Effector memory CD4-positive, alpha-beta T cell (primary cell): ENCODE measurements at places on chromosomes 12 and 14.

DNA sequence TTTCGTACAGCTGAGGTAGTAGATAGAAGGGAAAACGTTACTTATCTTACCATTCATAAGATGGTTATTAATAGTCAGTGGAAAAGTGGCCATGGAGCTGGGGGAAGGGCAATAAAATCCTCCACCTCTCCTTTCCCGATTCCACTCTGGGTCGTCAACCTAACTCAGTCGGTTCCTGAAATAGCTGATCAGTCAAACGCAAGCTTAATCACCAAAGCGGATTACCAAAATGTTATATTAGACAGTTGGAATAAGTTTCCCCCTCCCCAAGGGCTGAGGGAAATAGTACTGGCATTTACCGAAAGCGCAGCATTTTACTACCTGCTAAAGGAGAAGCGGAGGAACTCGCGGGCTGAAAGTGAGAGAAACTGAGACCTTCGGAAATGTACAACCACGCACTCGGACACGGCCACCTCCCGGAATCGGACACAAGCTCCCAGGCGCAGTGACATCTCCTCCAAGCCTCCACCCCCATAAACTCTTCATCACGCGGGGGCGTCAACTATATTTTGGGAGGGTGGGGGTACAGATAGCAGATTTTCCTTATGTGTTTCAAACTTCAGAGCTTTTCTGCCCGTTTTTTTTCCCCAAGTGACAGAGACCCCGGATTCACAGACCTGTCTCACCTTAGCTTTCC lies 1.2 kb downstream of the PPM1H start:
- no peak for DNase-seq

- peak; percentile 18 for DNase-seq
Measured at GRCh38 chr12:55142669-55143565, 16.7 kb downstream of the OR9K2 start.

DNA sequence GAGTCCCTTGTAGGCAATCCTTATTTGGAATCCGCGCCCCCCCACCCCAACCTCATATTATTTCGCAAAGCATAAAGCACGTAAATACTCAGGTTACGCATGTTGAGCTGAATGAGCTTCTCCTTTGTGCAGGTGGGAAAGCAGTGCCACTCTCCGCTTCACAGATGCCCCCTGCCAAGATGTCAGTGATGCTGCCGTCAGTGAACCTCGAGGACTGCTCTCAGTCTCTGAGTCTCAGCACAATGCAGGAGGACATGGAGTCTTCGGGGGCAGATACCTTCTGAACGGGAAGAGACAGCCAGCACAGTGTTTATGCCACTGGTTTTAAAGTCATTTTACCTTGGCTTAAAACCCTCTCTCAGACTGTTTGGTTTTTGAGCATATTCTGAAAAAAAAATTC lies 90.1 kb upstream of the DACT1 start:
- DNase-seq: no peak

DNA sequence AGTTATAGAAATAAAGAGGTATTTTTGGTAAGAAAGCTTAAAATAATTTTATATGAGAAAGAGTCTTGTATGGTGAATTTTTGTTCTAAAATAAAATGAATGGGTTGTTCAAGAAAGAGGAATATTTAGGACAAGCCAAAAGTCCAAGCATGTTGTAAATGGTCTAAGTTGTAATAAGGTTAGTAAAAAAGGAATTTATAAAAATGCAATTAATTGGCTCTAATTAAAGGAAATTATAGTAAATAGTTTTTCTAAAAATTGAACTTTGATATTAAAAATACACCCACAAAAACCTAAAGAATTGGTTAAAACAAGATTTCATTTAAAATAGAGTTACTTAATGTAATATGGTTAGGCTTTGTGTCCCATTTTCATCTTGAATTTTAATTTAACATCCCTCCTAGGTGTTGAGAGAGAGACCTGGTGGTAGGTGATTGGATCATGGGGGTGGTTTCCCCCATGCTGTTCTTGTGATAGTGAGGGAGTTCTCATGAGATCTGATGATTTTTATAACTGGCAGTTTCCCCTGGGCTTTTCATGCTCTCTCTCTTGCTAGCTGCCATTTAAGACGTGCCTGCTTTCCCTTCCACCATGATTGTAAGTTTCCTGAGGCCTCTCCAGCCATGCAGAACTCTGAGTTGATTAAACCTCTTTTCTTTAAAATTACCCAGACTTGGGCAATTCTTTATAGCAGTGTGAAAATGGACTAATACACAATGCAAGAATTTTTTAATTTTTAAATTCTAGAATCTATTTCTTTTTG lies 13.0 kb downstream of the SLC22A17 start:
- no peak for DNase-seq

- DNase-seq: no peak
Measured at GRCh38 chr14:28661171-28661772, 105.3 kb upstream of the FOXG1 start.

DNA sequence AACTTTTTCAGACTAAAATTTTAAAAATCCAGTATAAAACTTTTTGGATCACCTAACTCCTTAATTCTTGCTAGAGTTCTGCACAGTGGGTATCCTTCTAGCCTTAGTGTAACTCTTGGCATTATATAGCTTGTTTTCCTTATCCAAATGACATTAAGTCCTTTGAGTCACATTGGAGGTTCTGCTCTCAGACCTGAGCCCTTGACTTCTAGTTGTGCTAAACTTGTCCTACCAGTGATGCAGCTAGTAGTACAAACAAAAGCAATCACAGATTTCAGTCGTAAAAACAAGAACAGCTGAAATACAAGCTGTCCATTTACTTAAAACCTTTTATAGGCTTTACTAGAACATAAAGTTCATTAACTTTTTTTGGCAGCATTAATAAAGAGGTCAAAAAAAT lies 10.5 kb downstream of the ZBTB1 start:
- DNase-seq: no peak

DNA sequence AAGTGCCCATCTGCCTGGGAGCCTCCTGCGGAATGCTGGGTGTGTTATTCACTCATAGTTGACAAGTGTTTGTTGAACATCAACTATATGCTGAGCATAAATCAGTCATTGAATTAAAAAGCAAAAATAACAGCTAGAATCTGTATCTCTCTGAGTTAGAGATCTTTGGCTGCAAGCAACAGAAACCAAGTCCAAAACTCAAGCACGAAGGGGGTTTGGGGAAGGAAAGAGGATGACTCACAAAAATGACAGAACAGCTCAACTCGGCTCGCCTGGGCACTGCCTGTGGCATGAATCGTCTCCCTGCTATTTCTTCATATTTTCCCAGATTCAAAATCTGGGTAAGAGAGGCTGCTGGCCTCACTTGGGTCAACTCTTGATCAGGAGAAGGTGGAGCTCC lies 72.6 kb upstream of the NCOR2 start:
- DNase-seq: no peak

DNA sequence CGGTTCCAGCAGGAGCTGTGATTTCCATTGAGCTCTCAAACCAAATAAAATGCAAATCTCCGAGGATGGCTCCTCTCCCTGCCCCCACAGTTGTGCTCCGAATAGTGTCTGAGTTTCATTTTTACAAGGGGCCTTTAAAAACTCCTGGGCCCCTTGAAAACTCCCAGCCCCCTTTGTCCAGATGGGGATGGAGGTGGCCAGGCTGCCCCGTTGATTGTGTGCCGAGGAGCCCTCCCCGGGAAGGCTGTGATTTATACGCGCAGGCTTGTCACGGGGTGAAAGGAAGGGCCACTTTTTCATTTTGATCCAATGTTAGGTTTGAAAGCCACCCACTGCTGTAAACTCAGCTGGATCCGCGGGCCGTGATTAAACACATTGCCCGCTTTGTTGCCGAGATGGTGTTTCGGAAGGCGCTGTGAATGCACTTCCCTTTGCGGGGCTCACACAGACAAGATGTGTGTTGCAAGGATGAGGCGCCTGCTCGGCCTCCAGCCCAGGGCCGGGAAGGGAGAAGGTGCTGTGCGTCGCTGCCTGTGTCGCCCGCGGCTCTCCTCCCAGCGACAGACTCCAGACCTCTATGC lies 98.8 kb downstream of the TMEM132C start:
- DNase-seq: no peak

DNA sequence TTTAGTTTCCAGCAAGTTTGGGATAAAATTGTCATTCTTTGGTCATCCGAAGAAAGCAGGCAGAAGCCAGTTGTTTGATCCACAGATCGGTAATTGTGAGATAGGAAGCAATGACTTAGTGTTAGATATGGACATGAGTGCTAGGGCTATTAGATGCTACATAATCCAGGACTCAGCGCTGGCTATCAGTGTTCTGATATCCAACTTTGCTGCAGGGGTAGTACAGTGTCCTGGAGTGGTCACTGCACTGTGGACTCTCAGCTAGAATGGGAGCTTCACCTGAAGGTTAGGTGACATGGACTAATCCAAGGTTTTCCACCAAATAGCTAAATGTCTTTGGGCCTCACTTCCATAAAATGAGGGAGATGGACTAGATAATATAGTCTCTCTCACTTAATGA lies 39.9 kb downstream of the STK38L start:
- no peak for DNase-seq

DNA sequence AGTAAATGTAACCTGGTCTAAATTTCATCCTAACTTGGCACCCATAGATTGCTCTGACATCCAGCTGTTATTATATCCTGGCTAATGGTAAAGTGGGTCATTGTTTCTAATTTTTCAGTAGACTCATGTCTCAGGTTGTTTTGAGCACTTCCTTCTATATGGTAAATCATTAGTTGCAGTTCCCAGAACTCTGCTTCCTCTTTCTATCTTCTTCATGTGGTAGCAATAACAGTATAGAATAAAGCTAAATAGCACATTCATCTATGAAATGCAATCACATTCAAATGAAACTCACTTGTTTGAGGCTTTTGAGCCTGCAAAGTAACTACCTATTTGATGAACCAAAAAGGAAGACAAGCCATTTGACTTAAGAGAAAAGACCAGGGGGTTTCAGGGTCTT lies 65.1 kb upstream of the GZMB start:
- no peak for DNase-seq

DNA sequence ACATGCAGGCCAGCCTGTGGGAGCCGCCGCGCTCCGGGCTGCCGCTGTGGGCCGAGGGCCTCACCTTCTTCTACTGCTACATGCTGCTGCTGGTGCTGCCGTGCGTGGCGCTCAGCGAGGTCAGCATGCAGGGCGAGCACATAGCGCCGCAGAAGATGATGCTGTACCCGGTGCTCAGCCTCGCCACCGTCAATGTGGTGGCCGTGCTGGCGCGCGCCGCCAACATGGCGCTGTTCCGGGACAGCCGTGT lies 2.9 kb downstream of the TMEM121 start:
- DNase-seq: no peak

DNA sequence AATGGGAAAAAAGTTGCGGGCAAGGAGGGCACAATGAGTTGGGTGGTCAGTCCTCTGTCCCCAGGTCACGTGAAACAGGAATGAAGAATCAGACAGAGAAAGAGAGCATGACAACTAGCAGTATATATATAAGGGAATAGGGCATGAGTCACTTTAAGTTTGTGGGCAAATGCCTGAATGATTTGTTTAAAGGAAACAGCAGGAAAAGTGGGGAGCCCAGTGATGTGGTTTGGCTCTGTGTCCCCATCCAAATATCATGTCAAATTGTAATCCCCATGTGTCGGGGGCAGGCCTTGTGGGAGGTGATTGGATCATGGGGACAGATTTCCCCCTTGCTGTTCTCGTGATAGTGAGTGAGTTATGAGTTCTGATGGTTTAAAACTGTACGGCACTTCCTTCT lies 195.3 kb upstream of the IGF1 start:
- DNase-seq: no peak

DNA sequence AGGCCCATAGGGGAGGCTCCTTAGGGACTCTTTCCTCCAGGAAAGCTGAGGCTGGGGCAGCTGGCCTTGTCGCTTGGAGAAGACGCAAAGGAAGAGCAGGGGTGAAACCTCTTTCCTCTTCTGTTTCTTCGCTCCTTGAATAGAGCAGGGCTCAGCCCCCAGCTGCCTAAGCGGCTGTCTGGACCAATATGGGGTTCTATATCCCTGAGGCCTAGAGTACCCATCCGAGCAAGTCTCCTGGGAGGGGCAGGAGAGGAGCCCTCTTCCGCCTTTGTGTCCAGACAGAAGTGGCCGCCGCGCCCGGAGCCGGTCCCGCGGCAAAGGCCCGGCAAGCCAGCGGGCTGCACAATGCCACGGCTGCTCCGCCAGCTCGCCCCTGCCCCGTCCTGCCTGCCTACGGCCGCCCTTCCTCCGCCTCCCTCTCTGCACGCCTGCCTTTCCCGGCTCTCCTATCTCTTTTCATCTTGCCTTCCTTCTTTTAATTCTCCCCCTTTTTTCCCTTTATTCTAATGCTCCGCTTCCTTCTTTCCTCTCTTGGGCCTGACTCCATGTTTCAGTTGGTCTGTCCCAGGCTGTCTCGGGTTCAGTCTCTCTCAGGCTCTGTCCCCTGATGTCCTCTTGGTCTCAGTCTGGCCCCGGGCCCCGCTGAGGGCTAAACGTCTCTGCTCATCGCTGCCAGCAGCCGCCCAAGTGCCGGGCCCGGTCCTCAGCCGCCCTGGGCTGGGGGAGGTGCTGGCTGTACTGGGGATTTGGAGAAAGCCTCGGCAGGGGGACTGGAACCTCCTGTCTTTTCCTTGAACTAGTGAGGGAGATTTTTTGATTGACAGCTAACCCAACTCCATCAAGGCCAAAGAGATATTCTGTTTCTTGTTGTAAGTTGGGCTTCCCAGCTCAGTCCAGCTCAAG lies 2.5 kb upstream of the HOXC9 start:
- no peak for DNase-seq

GRCh38 chr12:68259318-68259940 lies 6.0 kb upstream of the IL22 start:
- no peak for DNase-seq

- DNase-seq: no peak
Measured at GRCh38 chr12:25655702-25656101, 102.6 kb upstream of the LMNTD1 start.

DNA sequence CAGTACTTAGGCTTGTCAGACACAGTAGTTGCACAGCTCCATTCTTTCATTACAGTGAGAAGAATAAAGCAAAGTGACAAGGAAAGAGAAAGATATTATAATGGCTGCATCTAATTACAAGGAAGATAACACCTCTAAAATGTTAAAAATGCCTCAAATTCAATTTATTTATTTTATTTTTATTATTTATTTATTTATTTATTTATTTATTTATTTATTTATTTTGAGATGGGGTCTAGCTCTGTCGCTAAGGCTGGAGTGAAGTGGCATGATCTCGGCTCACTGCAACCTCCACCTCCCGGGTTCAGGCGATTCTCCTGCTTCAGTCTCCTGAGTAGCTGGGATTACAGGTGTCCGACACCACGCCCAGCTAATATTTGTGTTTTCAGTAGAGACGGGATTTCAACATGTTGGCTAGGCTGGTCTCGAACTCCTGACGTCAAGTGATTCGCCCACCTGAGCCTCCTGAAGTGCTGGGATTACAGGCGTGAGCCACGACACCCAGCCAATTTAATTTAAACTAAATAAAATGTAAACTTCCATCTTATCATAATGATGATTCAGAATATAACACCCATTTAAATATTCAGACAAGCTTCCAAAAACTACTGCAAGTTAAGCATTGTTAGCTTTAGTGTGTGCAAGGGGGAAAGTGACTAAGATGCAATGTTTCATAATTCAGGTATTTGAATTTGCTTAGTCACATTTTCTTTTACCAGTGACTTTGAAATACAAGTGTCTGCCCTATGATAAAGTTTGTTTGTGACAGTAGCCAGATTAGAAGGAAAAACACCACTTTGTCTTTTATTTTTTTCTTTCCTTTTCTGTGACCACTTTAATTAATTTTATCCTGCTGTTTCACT lies 2.4 kb upstream of the CFAP54 start:
- no peak for DNase-seq
